HCT116 (cell line): ENCODE measurements at places on chromosomes 7 and 10. TPM values are rescaled to one million over a fixed set of nuclear protein-coding genes. Genes with fewer than 3 reads are reported as not detected.
A peak's percentile ranks its signal among the peaks of the same experiment; 100 is the strongest.

DNA sequence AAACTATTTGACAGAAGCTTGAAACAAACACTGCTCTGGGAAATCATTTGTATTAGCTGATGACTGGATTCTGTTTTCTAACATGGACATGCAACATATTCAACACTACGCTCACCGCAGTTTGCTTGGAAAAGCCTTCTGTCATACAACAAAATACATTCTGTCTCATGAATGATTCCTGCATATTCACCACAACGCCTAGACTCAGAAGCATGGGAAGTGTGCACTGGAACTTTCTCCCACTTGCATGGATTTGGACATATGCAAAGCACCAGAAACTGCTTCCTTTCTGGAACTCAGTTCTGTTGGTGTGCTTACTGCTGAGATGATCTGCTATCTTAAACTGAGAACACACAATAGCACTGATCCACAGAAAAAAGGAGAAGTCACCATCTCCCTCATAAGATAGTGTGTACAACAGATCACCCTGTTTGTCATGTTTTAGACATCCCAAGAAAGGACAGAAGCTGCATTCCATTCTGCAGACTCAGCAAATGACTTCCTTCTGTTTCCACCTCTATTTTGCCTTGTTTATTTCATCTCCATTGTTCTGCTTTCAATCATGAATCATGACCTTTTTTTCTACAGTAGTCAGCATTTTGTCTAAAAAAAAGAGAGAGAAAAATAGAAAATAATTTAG lies 115.8 kb downstream of the HTR7 start:
- 0 out of 2 replicates have a peak, but pooled peaks cover 5% of the 10 kb centered on the region for H3K36me3 ChIP-seq
- H3K27ac ChIP-seq = no peak overlapping the region
- DNase-seq = peak; percentile 16

- no peak for DNase-seq
- H3K27me3 ChIP-seq = no peaks in the 10 kb centered on the region
- no peaks in the 10 kb centered on the region for H3K36me3 ChIP-seq
- no peak overlapping the region for H3K27ac ChIP-seq
- H3K4me3 ChIP-seq = no peak overlapping the region
Measured at GRCh38 chr7:114977277-114977676, 55.4 kb downstream of the MDFIC start.

Gene LRIT1
- not detected for total RNA-seq

Gene BHLHA15
- total RNA-seq = 5.2 TPM

- no peaks in the 10 kb centered on the region for H3K27me3 ChIP-seq
- DNase-seq = no peak
- no peaks in the 10 kb centered on the region for H3K36me3 ChIP-seq
- H3K4me3 ChIP-seq = no peak overlapping the region
- no peaks in the 10 kb centered on the region for H3K4me1 ChIP-seq
Measured at GRCh38 chr7:149821191-149822148, 16.7 kb upstream of the ZNF862 start.

GRCh38 chr10:7533657-7534479 lies 123.0 kb upstream of the SFMBT2 start:
- H3K4me3 ChIP-seq = no peak overlapping the region
- H3K4me1 ChIP-seq = no peaks in the 10 kb centered on the region
- H3K36me3 ChIP-seq = no peaks in the 10 kb centered on the region
- peaks cover 25% of the 10 kb centered on the region for H3K27me3 ChIP-seq
